HuH-7 (cell line): ENCODE measurements at places on chromosomes 16 and 17.
A peak's percentile ranks its signal among the peaks of the same experiment; 100 is the strongest.

- DNase-seq = no peak
Observed at GRCh38 chr17:59695945-59696681, 11.1 kb downstream of the PTRH2 start.

DNA sequence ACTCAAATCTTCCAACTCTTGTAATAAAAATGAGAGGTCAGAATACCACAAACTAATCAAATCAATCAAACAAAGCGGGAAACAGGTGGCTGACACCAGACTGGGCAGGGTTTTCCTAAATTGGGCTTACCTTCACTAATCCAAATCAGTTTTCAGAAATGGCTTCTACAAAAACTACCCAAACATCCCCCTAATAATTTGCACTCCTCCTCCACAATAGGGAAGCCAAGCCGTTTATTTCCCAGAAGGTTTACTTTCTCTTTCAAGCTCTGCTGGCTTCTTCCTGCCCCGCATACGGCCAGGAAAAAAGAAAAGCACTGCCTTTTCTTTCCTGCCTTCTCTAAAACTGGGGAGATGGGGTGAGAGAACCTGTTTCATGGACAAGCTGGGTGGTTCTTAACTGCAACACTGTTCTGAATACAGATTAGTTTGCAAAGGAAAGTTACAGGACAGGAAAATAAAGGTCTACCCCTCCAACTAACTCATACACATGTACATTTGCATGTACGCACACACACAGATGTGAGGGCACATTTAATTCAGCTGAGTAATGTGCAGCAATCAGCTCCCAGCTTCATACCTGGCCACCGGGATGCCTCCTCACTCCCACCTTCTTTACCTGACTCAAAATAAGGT is 9.2 kb downstream of the STAT3 start:
- DNase-seq = no peak

GRCh38 chr16:4372001-4372577 is 441 bp downstream of the VASN start:
- DNase-seq = no peak

DNA sequence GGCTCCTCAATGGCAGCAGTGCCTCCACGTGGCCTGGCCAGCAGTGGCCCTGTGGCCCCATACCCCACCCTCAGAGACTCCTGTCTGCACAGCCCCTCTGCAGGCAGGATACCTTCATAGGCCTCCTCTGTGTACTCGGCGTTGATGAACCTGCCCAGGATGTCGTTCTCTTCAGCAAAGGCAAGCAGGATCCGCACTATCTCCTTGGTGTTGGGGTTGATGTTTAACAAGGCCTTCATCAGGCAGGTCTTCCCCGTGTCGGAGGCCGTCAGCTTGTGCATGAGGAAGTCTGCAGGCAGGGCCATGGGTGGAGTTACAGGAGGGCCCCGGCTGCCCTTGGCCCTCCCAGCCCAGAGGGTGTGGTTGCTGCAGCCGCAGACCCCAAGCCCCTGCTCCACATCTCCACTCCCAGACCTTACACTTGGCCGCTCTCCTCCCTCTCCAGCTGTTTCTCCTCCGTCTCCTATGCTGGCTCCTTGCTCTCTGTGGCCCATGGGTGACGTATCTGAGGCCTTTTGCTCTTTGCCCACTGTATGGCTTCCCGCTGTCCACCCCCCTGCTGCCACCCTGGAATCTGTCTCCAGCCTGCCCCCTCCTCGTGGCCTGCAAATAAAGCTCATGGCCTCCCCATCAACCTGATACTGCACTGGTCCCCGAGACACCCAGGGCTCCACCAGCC is 15.1 kb downstream of the TRPV3 start:
- no peak for DNase-seq

DNA sequence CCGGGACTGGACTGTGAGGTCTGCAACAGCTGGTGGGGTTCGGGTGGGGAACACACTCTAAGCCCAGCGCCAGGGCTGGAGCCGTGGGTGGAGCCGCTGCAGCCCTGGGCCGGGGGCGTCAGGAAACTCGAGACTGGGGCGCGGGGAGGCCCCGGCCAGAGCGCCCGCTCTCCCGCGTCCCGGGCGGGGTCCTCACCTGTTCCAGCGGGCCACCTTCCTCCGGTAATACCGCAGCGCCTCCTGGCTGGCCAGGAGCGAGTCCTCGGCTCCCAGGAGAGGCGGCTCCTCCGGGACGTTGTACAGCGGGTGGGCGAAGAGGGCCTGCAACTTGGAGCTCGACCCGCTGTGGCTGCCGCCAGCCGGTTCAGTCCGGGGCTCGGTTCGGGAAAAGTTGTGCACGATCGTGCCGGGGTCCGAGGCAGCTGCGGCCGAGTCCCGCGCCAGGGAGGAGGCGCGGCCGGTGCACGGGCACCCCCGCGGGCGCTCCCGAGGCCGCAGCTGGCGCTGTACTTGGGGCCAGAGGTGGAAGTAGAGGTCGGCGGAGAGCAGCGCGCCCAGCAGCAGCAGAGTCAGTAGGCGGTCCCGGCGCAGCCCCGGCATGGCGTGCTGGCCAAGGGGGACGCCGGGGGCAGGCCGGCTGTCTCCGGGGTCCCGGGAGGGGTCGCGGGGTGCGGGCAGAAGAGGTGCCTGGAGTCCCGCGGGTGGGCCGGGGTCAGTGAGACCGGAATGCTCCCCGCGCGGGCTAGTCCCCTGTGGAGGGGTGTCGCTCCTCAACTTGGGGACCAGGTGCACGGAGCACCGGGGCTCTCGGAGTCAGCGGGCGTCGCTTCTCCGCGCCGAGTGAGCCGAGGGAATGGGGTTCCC is 868 bp downstream of the FAM20A start:
- DNase-seq = peak; percentile 74

GRCh38 chr17:10336393-10336792 is 36.4 kb downstream of the MYH13 start:
- no peak for DNase-seq

DNA sequence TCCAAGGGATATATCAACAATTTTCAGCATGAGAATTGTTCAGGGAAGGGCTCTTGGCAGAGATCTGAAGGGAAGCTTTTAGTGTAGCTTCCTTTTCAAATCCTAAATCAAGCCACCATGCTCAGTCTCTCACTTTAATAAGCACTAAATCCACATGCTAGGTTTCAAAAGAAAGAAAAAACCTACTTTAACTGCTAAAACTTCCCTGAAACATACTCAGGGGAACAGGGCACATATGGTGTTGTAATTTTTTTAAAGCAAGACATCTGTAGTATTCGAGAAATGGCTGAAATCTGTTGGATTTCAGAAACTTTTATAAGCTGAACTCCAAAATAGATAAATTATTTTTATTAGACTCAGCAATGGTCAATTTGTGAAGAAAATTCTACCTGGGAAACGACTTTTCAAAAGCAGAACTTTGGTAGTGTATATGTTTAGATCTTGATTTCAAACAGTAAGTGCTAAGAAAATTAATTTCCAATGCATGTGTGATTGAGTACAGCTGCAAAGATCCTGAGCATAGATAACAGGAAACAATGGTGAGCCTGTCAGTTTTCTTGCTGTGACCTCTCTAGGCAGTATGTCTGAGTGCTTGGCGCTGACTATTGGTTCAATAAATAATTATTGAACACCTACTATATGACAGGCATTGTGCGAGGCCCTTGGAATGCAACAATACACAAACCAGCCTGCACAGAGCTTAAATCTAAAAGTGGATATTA is 804.5 kb upstream of the SOX9 start:
- DNase-seq = no peak

- DNase-seq = no peak
Observed at GRCh38 chr17:45038728-45039634, 12.5 kb downstream of the DCAKD start.

- no peak for DNase-seq
Observed at GRCh38 chr17:70099884-70100283, 24.9 kb downstream of the KCNJ16 start.

DNA sequence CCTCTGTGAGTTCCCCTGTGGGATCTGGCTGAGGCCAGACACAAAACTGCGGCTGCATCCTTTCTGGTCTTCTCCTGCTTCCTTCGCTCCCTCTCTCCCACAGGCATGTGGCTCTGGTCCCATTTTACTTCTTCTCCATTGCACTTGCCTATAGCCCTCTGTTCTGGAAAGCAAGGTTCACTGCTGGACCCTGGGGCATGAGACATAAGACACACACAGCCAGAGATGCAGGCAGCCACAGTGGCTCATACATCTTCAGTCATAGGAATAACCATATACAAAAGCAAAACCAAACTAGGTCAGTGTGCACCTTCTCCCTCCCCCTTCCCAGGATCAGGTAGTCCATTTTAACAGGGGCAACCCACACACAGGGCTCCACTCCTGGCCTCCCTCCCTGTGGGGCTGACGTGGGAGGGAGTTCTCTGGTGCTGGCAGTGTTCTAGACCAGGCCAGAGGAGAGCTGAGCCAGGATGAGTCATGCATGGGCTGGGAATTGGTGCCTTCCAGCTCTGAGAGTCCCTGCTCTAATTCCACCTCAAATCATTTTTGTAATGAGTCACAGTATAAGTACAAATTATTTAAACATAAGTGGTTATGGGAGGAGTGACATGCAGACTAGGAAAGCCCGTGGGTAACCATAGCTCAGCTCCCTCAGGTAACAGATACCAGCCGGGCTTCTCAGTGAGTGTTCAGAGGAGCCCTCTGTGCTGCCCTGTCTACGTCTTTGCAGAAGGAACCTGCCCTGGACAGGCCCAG is 58.0 kb downstream of the ASIC2 start:
- no peak for DNase-seq

DNA sequence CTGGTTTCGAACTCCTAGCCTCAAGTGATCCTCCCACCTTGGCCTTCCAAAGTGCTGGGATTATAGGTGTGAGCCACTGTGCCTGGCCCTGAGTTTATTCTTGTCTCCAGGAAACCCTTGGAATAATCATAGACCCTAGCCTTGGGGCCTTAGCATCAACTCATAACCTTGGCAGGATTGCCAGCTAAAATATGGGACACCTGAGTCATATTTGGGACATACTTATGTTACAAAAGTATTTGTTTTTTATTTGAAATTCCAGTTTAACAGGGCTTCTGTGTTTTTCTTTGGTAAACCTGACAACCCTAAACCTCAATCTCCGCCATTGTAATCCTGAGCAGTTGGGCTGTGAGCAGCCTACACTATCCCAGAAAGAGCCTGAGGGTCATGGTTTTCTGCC is 28.6 kb upstream of the TNS4 start:
- no peak for DNase-seq
